Right atrium auricular region (tissue), 2 donors: ENCODE measurements at places on chromosomes 2 and 18. TPM values are rescaled to one million over a fixed set of nuclear protein-coding genes. Genes with fewer than 3 reads are reported as not detected.

DNA sequence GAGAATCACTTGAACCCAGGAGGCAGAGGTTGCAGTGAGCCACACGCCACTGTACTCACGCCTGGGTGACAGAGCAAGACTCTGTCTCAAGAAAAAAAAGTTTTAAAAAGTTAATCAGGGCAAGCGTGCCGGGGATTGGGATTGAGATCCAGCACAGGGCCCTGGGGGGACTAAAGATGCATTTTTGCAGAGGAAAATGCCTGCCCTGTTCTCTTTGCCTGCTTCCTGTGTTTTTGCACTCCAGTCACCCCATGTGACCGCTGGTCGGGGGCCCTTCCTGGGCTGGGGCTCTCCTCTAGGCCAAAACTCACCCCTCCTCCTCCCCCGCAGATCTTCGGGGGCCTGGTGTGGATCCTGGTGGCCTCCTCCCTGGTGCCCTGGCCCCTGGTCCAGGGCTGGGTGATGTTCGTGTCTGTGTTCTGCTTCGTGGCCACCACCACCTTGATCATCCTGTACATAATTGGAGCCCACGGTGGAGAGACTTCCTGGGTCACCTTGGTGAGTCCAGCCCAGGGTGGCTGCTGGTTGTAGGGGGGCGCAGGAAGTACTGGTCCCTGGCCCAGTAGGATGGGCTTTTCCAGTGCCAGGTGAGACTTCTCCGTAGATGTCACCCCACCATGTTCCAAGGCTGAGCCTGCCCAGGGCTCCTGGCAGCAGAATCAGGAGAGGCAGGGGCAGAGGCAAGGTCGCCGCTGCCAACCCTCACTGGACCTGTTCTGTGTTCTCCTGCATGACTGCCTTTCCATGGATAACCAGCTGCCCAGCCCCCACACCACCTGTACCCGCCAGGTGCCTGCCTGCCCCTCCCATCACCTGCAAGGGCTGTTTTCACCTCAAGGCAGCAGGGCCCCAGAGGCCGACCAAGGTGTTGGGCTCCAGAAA is 22.4 kb downstream of the MAL start:
- no peaks in the 10 kb centered on the region for H3K4me1 ChIP-seq
- DNase-seq, result no peak
- H3K27me3 ChIP-seq, result no peaks in the 10 kb centered on the region
- no peak overlapping the region for H3K27ac ChIP-seq
- no peaks in the 10 kb centered on the region for H3K36me3 ChIP-seq

- no peaks in the 10 kb centered on the region for H3K4me1 ChIP-seq
- H3K36me3 ChIP-seq, result no peaks in the 10 kb centered on the region
- H3K27me3 ChIP-seq, result no peaks in the 10 kb centered on the region
- DNase-seq, result no peak
- H3K4me3 ChIP-seq, result no peak overlapping the region
- H3K27ac ChIP-seq, result no peak overlapping the region
These were observed 154.2 kb downstream of the DCDC2C start for GRCh38 chr2:3857576-3857975.

GRCh38 chr2:169175112-169175511 is 105.7 kb downstream of the DHRS9 start:
- DNase-seq, result no peak
- no peak overlapping the region for H3K27ac ChIP-seq
- H3K4me3 ChIP-seq, result no peak overlapping the region
- no peaks in the 10 kb centered on the region for H3K36me3 ChIP-seq

DNA sequence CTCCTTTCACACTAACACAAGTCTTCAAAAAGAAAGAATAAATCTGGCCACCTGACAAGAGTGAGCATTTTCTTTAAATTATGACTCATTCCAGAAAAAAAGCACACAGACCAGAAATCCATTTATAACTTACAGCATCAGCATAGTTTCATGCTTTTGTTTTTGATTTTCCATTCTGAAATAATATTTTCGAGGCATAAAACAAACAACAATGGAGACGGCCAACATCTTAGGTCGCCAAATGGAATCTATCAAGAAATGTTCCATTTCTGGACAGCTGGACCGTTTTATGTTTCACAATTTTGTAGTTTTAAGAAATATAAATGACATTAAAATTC is 165.4 kb upstream of the ZFP36L2 start:
- no peaks in the 10 kb centered on the region for H3K36me3 ChIP-seq
- no peaks in the 10 kb centered on the region for H3K4me1 ChIP-seq
- DNase-seq, result no peak
- no peak overlapping the region for H3K4me3 ChIP-seq
- H3K27me3 ChIP-seq, result no peaks in the 10 kb centered on the region

GRCh38 chr18:73987247-73987980 is 160.2 kb downstream of the FBXO15 start:
- no peak for DNase-seq
- H3K4me1 ChIP-seq, result no peaks in the 10 kb centered on the region
- H3K36me3 ChIP-seq, result no peaks in the 10 kb centered on the region
- H3K4me3 ChIP-seq, result no peak overlapping the region
- H3K27ac ChIP-seq, result no peak overlapping the region

- H3K36me3 ChIP-seq, result no peaks in the 10 kb centered on the region
- H3K4me3 ChIP-seq, result no peak overlapping the region
- H3K27ac ChIP-seq, result no peak overlapping the region
- no peaks in the 10 kb centered on the region for H3K4me1 ChIP-seq
- no peak for DNase-seq
These were observed 60.5 kb downstream of the ADNP2 start for GRCh38 chr18:80169607-80170006.

DNA sequence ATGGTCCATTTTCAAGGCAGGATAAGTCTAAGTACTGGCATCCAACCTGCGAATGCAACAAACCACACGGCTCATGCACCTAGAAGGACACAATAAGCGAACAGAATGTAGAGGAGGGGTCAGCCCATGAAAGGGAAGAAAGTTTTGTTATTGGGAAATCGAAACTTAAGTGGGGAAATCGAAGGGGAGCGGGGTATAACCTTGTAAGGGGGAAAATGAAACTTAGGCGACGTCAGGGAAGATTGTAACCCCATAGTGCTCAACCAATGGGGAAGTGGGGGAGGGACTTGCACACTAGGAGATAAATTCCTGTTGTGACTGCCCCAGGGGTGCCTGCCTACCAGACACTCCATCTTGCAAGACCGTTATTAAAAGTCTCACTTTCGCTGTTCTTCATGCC is 15.6 kb upstream of the OTOF start:
- H3K36me3 ChIP-seq, result no peaks in the 10 kb centered on the region
- H3K27me3 ChIP-seq, result no peaks in the 10 kb centered on the region
- H3K4me1 ChIP-seq, result no peaks in the 10 kb centered on the region
- H3K4me3 ChIP-seq, result no peak overlapping the region

- no peaks in the 10 kb centered on the region for H3K4me1 ChIP-seq
- H3K27me3 ChIP-seq, result no peaks in the 10 kb centered on the region
- H3K36me3 ChIP-seq, result no peaks in the 10 kb centered on the region
- H3K4me3 ChIP-seq, result no peak overlapping the region
- DNase-seq, result no peak
These were observed 2.0 kb downstream of the LYPD6B start for GRCh38 chr2:149040451-149040850.

GRCh38 chr2:146068051-146068450 is 1548.1 kb upstream of the ZEB2 start:
- H3K36me3 ChIP-seq, result no peaks in the 10 kb centered on the region
- no peak overlapping the region for H3K27ac ChIP-seq
- H3K4me3 ChIP-seq, result no peak overlapping the region

GRCh38 chr2:174602745-174603144 is 5.1 kb upstream of the WIPF1 start:
- no peaks in the 10 kb centered on the region for H3K4me1 ChIP-seq
- H3K4me3 ChIP-seq, result no peak overlapping the region
- H3K27ac ChIP-seq, result no peak overlapping the region
- no peaks in the 10 kb centered on the region for H3K36me3 ChIP-seq
- H3K27me3 ChIP-seq, result no peaks in the 10 kb centered on the region
- DNase-seq, result no peak

- H3K4me1 ChIP-seq, result no peaks in the 10 kb centered on the region
- H3K27ac ChIP-seq, result no peak overlapping the region
- no peak for DNase-seq
- H3K4me3 ChIP-seq, result no peak overlapping the region
These were observed 5.1 kb downstream of the FECH start for GRCh38 chr18:57581301-57581934.

DNA sequence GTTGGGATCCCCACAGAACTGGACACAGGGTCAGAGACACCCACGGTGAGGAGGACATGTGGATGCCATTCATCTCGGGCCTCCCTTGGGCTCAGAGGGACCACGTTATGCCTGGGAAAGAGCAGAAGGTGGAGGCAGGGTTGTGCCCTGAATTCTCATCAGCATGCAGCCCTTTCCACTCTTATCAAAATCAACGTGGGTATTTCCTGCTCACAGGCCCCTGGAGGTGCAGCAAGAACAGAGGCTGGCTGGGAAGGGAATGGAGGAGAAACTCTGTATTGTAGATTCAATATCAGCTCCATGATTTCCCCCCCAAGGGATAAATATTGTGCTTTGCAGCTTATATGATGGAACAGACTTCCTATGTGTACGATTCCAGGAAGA is 90.9 kb downstream of the SETBP1 start:
- peak overlapping the region; percentile 19 for H3K27ac ChIP-seq
- H3K4me1 ChIP-seq, result peaks cover 13% of the 10 kb centered on the region
- no peak overlapping the region for H3K4me3 ChIP-seq
- no peaks in the 10 kb centered on the region for H3K36me3 ChIP-seq

DNA sequence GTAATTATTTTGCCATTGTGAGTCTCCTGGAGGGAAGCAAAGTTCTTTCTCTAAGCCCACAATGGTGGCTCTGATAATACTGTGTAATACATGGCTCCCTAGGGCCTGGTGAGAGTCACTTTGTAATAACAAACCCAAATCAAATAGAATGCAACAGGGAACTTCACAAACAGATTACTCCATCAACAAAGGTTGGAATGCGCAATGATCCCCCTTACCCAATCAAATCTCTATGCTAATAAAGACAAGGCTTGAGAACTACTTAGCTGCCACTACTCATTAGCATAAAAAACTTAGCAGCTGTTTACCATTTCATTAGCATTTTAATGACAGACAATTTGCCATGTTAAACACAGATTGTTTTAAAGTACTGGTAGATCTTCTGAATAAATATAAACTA is 285.6 kb upstream of the SESTD1 start:
- no peak for DNase-seq
- H3K27me3 ChIP-seq, result no peaks in the 10 kb centered on the region
- H3K36me3 ChIP-seq, result no peaks in the 10 kb centered on the region
- no peak overlapping the region for H3K27ac ChIP-seq
- no peak overlapping the region for H3K4me3 ChIP-seq

DNA sequence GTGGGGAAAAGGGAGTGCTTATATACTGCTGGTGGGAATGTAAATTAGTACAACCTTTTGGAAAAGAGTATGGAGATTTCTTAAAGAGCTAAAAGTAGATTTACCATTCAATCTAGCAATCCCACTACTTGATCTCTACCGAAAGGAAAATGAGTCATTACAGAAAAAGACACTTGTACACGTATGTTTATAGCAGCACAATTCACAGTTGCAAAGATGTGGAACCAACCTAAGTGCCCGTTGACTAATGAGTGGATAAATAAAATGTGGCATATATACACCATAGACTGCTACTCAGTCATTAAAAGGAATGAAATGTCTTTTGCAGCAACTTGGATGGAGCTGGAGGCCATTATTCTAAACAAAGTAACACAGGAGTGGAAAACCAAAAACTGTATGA is 29.5 kb downstream of the FLACC1 start:
- H3K27ac ChIP-seq, result no peak overlapping the region
- peaks cover 15% of the 10 kb centered on the region for H3K36me3 ChIP-seq
- no peaks in the 10 kb centered on the region for H3K4me1 ChIP-seq
- DNase-seq, result no peak
- H3K27me3 ChIP-seq, result no peaks in the 10 kb centered on the region

DNA sequence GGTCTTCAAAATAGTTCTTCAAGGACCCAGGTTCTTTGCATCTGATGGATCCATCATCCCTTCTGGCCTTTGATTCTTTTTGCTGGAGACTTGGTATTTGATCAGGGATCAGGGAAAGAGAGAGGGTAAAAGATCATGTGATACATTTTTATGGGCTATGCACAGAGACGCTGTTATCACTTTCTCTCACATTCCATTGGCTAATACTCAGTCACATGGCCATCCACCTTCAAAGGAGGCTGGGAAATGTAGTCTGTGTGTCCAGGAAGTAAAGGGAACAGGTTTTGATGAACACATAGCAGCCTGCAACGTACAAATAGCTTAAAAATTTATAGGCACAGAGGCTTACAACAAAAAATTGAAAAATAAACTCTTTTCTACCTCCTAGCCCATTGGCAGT is 629.6 kb upstream of the FANCL start:
- H3K27ac ChIP-seq, result no peak overlapping the region
- no peaks in the 10 kb centered on the region for H3K27me3 ChIP-seq
- H3K4me3 ChIP-seq, result no peak overlapping the region

SNED1 gene
- total RNA-seq, result 9.9 TPM

PCARE gene
- total RNA-seq, result 0.79 TPM

PECR gene
- total RNA-seq, result 6.0 TPM

EML6 gene
- 1.2 TPM for total RNA-seq

STARD7 gene
- 163 TPM for total RNA-seq

TM4SF20 gene
- not detected for total RNA-seq

RAB17 gene
- total RNA-seq, result 4.5 TPM
